ENCODE measurements at places on chromosomes 16 and 17.

GRCh38 chr16:71894229-71894920 lies 956 bp upstream of the IST1 start:
- DNase-seq = no peak

DNA sequence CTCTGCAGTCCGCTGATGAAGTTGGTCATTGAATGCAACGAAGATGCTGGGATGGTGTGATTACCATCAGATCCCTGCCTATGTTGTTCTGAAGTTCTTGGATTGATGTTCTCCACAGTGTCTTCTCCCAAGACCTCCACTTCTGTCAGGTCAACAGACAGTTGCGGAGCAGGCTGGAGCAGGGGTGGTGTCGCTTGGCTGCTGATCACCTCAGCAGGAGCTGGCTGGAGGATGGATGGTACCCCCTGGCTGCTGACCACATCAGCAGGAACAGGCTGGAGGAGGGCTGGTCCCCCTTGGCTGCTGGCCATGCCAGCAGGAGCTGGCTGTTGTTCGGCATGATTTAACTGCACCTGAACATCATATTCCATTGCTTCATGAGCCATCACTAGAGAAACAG lies 5.6 kb downstream of the RFWD3 start:
- no peak for DNase-seq

GRCh38 chr16:57720142-57720575 lies 15.4 kb upstream of the KATNB1 start:
- no peak for DNase-seq

DNA sequence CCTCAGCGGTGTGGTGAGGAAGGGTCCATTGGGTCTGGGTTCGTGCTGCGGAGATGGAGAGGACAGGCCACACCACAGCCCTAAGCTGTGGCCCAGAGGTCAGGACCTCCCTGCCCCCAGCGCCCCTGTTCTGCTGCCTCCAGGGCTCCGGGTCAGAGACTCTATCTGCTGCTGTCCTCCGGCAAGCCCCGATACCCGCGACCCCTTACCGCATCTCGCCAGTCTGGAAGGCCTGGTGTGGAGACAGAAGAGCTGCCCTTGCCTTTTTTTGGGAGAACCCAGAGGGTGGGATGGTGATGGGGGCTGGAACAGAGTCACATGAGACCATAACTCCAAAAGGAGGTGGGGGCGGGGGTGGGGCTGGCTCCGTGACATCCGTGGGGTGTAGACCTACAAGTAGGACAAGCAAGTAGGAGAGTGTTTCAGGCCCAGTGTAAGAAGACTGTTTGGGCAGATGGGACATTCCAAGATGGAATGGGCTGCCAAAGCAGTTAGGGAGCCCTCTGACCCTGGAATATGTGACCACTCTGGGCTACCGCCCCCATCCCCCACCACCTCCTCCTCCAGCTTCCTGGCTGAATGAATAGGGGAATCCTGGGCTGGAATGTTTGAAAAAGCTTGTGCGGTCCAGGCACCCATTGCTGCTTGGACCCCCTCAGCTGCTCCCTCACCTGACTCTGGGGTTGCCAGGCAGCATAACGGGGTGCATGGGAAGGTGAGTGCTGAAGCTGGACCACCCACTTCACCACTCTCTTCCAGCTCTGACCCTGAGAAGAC lies 1.4 kb downstream of the XYLT2 start:
- DNase-seq = no peak

DNA sequence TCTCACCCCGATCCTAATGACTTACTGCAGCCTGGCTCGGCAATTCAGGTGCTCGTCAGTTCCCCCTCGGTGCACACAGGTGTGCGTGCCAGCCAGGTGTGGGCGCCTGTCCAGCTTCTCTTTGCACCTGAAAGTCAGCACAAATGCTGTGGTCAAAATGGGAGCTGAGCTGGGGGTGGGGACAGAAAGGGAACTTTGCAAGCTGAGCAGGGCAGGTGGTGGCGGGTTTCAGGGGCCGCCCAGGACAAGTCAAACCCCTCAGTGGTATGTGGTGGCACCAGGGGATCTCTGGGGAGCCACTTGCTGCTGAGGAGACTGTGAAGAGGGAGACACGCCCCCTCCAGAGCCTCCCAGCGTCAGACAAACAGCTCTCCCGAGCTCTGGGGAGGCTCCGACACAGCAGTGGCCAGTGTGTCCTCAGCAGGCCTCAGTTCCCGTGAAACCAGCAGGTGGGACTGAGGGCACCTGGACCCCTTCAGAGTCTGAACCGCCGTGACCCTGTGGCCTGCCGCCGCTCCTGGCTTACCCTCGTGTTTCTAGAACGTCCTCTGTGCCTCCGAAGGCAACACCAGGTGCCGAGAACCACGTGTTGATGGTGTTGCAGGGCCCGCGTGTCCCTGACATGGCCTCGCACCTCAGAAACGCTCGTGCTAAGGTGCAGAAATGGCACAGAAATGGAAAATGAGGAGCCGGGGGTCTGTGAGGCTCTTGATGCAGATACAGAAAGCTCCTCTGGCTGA lies 233.5 kb upstream of the TNRC6C start:
- DNase-seq = no peak

DNA sequence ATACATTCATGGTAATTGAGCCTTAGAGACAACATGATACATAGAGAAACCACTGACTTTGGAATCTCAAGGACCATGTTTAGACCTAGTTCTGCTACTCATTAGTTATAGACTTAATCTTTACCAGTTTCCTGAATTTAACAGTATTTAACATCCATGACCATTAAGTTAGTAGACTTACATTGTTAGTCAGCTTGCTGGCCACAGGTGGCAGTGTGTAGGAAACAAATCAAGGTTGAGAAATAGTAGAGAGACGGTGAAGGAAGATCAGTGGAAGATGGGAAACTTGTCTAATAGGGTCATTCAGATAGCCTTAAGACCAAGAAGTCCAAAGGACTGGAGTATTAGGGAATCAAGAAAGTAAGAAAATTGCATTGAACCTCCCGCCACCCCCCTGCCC lies 31.0 kb downstream of the OMG start:
- no peak for DNase-seq

- DNase-seq = no peak
Observed at GRCh38 chr17:81676906-81677305, 6.7 kb downstream of the ARL16 start.

Measured in NCI-H1048 (cell line).